RPMI7951 (cell line): ENCODE measurements at places on chromosomes 4 and X. TPM values are rescaled to one million over a fixed set of nuclear protein-coding genes. Genes with fewer than 3 reads are reported as not detected.
A peak's percentile ranks its signal among the peaks of the same experiment; 100 is the strongest.

GRCh38 chr4:135240796-135241195, 1039.2 kb upstream of the PABPC4L start:
- no peak for DNase-seq

- DNase-seq: no peak
Observed at GRCh38 chrX:130285710-130286109, 17.0 kb upstream of the ZNF280C start.

GRCh38 chrX:39809331-39809730, 288.4 kb downstream of the BCOR start:
- DNase-seq: peak; percentile 90

DNA sequence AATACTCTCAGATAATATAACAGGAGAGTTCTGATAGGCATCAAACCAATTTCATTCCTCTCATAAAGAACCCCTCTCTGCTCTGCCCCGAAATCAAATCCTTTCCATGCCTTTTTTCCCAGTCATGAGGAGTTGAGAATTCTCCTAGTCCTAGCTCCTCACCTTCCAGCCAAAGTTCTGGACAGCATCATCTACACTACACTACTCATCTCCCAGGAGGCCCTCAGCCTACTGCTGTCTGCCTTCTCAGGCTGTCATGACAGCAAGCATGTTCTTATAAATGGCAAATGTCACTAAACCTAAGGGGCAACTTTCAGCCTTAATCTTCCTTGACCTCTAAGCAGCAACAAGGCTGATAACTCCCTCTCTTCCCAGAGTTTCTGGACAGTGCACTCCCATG, 26.6 kb downstream of the MAPK10 start:
- DNase-seq: no peak

- DNase-seq: peak; percentile 62
Observed at GRCh38 chrX:133921764-133922389, 63.5 kb downstream of the GPC3 start.

DNA sequence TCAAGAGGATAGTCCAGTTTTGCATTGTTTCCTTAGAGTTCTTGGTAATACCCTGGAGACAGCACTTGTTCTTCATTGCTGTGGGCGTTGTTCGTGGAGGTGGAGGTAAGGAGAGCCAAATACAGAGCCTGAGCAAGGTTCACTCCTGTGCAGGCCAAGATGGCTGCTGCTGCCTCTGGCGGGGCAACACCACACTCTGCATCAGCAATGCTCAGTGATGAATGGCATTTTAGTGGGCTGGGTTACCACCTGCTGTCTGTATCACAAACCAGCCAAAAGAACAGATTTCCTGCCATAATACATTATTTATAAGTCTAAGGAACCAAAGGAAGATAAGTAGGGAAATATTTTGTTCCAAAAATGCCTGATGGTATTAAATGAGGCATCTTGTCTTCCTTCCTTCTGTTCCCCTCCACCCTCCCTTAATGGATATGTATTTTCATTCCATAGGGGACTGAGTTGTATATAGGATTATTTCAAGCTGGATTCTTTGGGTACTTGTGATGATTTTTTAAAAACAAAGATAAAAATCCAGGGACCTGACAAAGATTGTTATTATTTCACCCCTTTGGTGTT, 61.6 kb upstream of the LIMCH1 start:
- DNase-seq: no peak

DNA sequence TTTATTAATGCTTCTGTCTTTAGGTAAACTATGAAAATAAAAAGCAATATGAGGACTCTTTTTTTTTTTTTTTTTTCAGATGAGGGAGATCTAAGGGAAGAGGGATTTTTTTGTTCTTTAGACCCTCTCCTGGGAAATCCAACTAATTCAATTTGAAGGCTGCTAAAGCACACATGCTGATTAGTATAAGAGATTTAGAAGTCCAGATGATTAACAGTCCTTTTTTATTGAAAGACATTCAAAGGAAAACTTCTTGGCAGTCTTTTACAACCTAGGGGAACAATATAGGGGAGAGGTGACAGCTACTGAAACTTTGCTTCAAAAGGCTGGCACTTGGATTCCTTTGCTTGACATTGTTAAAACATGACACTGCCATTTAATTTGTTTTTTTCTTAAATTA, 602.5 kb downstream of the RAPGEF2 start:
- no peak for DNase-seq

GRCh38 chrX:127128282-127128681, 308.8 kb downstream of the PRR32 start:
- DNase-seq: no peak

GRCh38 chrX:66162331-66162822, 1.7 kb upstream of the HEPH start:
- DNase-seq: no peak

DNA sequence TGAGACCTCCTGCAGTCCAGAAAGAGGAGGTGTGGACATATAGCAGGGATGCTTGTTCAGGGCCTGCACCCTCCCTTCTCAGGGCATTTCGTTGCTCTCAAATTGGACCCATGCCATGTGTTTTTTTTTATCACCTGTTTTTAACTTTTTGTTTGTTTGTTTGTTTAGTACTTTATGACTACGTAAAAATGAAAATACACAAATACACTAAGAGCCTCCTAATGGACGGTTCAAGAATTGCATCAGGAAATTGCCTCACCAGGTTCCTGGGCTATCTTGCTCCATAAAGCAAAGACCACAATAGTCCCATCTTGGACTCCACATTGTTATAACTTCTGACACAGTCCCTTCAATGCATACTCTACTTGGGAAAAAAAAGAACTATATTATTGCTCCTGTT, 1685.9 kb upstream of the TENM3 start:
- DNase-seq: no peak

GRCh38 chr4:188911707-188912106, 772.5 kb downstream of the TRIML1 start:
- no peak for DNase-seq

- DNase-seq: peak; percentile 86
Observed at GRCh38 chrX:12946838-12947544, 27.9 kb upstream of the TMSB4X start.

- DNase-seq: no peak
Observed at GRCh38 chr4:29578329-29578728, 1141.8 kb upstream of the PCDH7 start.

DNA sequence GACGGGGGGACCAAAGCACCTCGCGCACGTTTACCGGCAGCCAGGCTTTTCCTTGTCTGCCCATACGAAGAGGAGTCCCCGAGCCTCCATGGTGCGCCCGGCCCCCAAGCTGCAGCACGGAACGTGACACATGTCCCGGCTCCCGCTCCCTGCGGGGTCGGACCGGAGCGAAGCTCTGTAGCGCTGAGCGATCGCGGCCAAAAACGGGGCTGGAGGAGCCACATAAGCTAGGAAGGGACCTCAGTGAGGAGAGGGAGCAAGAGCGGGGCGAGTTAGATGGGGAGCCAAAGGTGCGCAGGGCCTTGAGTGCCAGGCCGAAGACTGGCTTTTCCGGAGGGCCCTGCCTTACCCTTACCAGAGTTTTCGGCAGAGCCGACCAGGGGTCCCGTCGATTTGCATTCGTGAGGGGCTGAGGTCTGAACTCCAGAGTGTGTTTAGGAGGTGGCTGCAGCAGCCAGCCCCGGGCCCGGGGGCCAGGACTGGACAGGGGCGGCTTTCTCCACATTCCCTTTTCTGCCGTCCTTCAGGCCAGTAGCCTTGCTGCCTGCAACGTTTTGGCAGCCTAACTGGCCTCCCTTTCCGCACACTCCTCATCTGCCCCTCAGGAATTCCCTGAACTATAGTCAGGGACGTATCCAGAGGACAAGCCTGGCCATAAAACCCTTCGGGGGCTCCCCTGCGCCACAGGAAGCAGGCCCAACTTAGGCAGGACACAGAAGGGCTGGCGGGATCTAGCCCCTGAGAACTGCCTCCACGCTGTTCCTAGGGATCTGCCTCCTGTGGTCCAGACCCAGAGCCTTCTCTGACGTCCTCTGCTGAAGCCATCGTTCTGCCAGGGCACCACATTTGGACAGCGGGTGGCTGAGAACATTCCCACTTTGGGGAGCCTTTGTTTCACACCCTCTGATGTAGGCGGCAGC, 689 bp downstream of the SSR4 start:
- no peak for DNase-seq

- no peak for DNase-seq
Observed at GRCh38 chr4:19400820-19401219, 850.9 kb upstream of the SLIT2 start.

- no peak for DNase-seq
Observed at GRCh38 chrX:46599051-46599560, 25.5 kb downstream of the CHST7 start.

DNA sequence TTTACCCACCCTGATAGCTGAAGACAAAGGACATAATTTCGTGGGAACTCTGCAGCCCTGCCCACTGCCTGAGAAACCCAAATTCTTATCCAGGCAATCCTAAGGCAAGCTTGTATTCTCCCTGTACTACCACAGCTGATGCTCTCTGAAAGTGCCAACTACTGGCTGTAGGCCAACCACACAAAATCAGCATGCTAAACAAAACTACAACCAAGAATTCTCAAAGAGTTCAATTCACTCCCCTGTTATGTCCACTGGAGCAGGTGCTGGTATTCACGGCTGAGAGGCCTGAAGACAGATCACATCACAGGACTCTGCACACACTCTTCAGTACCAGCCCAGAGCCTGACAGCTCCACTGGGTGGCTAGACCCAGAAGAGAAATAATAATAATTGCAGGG, 375.9 kb upstream of the NDST4 start:
- DNase-seq: no peak

- DNase-seq: peak; percentile 7
Observed at GRCh38 chr4:124722071-124722470, 9.5 kb upstream of the ANKRD50 start.

DNA sequence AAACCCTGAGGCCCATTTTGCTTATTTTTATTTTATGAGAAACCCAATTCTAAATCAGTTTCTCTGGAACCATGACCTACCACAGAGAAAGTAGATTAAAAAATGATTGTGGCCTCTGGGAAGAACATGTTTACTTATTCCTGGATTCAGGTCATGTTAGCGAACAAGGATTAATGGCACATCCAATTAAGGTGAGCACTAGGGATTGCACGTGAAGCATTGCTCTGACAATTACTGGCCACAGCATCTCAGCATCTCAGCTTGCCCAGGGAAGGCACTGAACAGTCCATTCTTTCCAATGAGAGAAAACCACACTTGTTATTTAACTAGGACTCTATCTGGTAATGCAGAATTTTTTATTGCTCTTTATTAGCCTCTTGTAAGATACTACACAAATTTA, 119.8 kb downstream of the ZNF330 start:
- DNase-seq: no peak

DNA sequence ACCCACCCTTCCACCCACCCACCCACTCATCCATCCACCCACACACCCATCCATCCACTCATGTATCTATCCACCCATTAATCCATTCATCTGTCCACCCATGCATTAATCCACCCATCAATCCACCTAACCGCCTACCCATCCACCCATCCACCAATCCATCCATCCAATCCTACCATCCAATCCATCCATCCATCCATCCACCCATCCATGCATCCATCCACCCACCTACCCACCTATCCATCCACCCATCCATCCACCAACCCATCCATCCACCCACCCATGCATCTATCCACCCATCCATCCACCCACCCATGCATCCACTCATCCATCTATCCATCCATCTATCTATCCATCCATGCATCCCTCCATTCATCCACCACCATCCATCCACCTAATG, 34.8 kb upstream of the AFAP1 start:
- no peak for DNase-seq

DNA sequence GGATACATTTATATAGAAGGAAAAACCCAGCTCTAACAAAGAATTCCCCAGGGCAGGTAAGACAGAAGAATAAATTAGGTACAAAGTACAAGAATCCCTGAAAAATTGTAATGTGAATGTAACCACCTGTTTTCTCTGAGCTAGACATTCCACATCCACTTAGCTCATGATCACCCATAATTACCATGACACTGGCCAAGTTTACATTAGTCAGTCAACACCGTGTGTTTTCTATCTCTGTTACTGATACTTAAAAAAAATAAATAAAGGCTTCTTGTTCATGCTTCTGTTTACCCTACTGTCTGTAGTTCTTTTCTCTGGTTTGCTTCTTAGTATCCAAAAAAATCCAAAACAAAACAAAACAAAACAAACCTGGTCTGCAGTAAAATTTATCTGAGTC, 66.0 kb downstream of the CBLL2 start:
- DNase-seq: peak; percentile 10

- peak; percentile 52 for DNase-seq
Observed at GRCh38 chrX:20623448-20623847, 356.7 kb upstream of the RPS6KA3 start.

GRCh38 chrX:56233682-56234081, 1.5 kb downstream of the KLF8 start:
- DNase-seq: peak; percentile 79

DNA sequence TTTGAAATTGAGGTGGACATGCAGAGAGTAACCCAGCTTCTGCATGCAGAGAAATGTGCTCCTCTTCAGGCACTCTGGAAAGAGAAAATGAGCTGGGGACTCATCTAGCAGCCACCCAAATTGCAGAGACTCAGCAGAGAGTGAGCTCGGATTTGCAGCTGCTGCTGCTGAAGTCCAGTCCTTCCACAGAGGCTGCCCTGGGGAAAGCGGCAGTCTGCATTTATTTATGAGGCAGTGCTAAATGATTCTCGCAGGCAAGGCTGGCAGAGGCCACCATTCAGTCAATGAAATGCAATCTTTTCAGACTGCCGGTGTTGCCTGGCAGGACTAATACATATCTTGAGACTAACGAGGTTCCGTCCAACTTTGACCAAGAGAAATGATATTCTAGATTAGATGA, 404.8 kb downstream of the NLGN4X start:
- DNase-seq: no peak

GRCh38 chr4:24218566-24218965, 328.7 kb upstream of the PPARGC1A start:
- DNase-seq: no peak

The F8A1 gene
- total RNA-seq: 8.9 and 9.5 TPM in 2 replicates

The GRPR gene
- 0.20 and 0.60 TPM in 2 replicates for total RNA-seq

The TLR2 gene
- 8.8 and 11.3 TPM in 2 replicates for total RNA-seq

The VCX3B gene
- not detected in 2 replicates for total RNA-seq

The PDS5A gene
- total RNA-seq: 41.4 and 47.7 TPM in 2 replicates

The F9 gene
- total RNA-seq: not detected in 2 replicates

The HSFX3 gene
- total RNA-seq: not detected in 2 replicates

The HS3ST1 gene
- total RNA-seq: under 0.01 TPM in 1 of 2 replicates, not detected in the other

The PCDH10 gene
- 0.10 and 0.12 TPM in 2 replicates for total RNA-seq

The NAA11 gene
- total RNA-seq: 0.36 and 1.1 TPM in 2 replicates

The SPANXC gene
- 107 and 128 TPM in 2 replicates for total RNA-seq

The ADAM29 gene
- not detected in 2 replicates for total RNA-seq

The MTNR1A gene
- total RNA-seq: not detected in 2 replicates

The SOD3 gene
- total RNA-seq: 1.2 and 1.9 TPM in 2 replicates

The HS6ST2 gene
- total RNA-seq: not detected in 2 replicates
